ENCODE measurements at places on chromosomes 1 and 21.
A peak's percentile ranks its signal among the peaks of the same experiment; 100 is the strongest.

DNA sequence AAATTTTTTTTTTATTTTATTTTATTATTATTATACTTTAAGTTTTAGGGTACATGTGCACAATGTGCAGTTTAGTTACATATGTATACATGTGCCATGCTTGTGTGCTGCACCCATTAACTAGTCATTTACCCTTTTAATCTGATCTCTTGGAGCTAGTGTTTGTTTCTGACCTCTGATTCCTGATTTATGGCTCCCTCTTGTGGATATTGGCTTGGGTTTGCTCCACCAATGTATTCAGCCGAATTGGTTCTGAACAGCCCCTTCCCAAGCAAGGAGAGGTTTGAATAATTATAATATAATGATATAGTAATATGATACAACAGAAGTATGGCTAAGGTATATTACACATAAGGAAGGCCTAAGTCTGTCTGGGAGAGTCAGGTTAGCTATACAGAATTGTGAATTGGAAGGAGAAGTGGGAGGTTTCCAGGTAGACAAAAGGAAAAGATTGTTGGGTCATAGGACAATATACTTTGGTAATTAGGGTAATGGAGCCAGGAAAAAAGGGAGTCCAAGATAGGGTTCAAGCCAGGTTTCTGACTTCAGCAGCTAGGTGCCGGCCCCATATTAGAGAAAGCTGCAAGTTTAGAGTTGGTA, 53.1 kb upstream of the HMCN1 start:
- peak; percentile 37 for DNase-seq

- DNase-seq = peak; percentile 64
Observed at GRCh38 chr1:33390542-33390941, 40.4 kb downstream of the PHC2 start.

- no peak for DNase-seq
Observed at GRCh38 chr1:1917304-1917976, 1.6 kb downstream of the TMEM52 start.

GRCh38 chr1:235933017-235933765, 66.5 kb upstream of the LYST start:
- DNase-seq = no peak

DNA sequence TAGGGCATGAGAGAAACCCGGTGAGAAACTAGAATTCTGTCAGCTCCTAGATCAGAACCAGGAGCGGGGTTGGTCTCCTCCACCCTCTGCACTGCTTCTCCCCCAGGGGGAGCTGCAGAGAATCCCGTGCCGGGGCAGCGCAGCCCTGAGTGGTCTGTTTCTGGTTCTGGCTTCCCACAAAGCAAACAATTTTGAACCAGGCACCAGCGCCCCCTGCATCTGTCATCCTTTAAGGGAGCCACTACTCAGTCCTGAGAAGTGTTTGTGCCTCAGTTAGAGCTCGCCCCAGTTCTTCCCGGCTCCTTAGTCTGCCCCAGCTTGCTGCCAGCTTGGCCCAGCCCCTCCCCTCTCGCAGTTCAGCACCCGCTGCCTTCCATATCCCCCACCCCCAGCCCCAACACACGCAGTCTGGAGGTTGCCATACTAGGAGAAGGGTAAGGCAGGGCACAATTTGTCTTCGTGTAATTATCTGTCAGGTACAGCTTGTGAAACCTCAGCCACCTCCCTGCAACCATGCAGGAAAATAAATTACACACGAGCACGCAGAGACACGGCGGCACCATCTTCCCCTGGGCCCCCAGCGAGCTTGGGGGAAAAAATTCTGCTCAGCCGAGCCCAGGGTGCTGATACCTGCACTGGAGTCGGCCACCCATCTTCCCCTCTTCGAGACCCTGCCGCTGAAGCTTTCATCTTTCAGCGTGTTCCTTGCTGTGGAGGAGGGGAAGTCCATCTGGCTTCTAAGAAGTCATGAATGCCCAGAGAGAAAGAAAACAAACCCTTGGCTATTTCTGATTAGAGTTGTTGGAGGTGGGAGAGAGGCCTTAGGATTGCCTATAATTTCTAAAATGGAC, 62.6 kb upstream of the CD1D start:
- DNase-seq = peak; percentile 80

GRCh38 chr1:213163278-213163711, 112.3 kb downstream of the RPS6KC1 start:
- no peak for DNase-seq

DNA sequence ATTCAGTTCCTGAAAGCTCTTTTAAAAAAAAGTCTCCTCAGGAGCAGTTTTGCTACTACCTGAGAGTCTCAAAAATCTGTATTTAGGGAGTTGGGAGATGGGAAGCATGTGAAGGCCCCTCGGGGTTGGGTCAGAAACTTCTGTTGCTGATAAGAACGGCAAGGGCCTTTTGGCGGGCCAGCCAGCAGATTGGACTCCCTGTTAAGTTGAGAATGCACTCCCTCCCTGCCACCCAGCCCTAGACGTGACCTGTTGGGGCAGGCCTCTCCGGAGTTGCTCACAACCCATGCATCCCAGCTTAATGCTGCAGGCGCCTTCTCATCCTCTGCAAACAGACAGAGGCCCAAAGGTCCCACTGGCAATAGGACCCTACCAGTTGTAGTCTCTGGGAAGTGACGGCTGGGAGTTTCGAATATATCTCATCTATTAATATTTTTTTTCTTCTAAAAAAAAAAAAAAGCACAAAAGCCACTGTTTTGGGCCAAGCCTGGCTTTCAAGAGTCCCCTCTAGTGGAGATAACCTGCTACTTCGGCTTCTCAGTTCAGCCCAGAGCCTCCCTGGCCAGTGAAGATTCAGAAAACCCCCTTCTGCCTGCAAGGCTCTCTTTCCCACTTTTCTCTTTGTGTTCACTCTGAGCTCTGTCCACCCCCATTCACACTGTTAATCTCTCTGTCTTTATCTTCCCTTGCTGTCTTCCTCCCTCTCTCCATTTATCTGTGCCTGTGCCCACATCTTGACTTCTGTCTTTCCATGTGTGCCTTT, 5.3 kb downstream of the PLXNA2 start:
- peak; percentile 70 for DNase-seq

DNA sequence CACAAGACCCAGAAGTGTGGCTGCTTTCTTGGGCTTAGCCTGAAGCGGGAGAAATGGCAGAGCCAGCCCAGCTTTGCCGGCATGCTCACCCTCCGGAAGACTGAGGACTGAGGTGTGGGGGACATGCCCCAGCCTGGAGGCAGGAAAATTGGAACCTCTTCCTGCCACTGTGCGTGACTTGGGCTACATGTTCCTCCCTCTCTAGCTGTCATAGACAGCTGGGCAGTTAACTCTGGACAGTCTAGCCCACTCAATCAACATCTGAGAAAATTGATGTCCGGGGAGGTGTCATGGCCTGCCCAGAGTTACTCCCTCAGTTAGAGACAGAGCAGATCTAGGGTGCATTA, 59.7 kb downstream of the UBE2T start:
- DNase-seq = no peak

DNA sequence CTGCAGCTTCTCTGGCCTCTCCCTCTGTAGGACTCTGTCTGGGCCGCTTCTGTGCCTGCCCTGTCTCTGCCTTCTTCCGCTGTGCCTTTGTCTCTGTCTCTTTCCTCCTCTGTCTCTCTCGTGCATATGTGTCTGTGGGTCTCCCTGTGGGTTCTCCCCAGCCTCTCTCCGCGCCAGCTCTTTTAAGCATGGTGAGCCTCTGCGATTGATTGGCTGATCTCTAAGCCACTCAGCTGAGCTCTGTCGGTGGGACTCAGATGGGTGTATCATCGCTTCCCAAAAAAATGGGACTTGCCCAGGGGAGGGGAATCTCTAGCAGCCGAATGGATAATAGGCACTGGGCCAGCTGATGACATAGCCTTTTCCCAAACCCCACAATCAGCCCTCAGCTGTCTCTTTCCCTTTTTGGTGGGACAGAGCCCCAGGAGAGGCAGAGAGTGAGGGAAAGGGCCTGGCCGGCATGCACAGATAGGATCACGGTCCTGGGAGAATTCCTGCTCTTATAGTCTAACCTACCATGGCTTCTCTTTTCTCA, at the start of gene ADAMTS4:
Gene ADAMTS4, minus strand, starts transcription at position 158 of the 535 bp plus-strand sequence. CDS start 427 bp downstream, outside the sequence.
- peak; percentile 81 for DNase-seq

DNA sequence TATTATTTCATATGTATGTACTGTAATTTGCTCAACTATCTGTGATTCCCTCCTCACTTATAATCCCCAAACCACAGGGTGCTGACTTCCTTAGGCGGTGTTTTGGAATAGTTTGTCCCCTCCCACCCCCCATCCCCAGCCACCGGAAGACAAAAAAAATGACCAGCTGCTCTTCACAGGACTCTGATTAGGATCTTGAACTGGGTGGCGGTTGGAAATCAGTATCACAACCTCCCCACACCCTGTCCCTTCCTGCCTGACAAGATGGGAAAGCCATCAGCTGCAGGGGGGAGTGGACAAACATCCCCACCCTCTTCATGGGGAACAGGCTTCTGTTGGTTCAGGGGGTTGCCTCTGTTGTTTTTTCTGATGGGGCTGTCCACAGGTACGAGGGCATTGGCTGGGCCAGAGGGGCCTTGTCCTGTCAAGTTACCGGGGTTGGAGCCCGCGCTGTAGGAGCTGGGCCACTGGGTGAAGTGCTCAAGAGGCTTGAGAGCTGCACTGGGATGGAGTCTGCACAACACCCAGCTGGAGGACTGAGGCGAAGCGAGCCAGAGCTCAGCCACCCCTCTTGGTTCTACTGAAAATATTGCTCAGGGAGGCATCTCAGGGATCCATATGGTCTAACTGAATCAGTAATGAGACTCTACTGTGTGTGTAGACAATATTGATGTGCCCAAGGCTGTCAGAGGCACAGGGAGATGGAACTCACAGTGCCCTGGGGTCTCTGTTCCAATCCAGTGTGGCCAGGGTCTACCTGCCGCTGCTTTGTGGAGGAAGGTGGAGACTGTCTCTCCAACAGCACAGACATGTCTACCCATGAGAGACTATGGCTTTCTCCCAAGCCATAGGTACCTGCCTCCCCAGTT, 28.2 kb downstream of the NAV1 start:
- no peak for DNase-seq

DNA sequence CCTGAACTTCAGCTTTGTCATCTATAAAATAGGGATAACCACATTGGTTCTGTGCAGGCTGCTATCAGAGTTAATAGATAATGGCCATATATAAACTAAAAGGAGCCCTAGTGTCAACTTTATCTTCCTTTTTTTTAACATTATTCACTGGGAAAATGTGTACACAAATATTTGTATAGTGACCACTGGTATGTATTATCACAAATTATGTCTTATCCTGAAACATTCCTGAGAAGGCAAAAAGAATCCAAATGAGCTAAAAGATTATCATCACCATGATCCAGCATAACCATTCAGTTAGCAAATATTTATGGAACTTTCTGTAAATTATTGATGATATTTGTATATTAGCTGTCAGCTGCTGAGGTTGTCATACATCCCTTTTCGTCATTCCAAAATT, 16.6 kb downstream of the ANGPTL3 start:
- no peak for DNase-seq

GRCh38 chr1:243394066-243394465, 138.2 kb downstream of the SDCCAG8 start:
- DNase-seq = no peak

DNA sequence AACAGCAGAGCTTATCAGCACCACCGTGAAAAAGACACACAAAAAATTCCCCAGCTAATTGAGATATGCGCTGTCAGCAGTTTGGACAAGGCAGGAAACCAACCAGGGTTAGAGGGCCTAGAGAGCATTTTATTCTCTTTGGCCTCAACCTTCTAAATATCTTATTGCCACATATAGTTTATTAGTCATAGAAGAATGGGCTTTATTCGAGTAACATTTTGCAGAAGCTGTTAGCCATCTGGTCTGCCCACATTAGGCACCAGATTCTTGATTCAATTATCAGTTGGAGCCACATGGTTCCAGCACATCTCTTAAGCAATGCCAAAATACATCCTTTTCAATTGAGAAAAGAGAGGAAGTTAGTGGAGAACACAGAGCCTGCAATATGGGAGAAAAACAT, 109.9 kb upstream of the CXADR start:
- DNase-seq = no peak
